ENCODE measurements at places on chromosomes 2 and 18.

- DNase-seq, result no peak
These were observed 53.9 kb upstream of the TAF1B start for GRCh38 chr2:9789371-9789770.

DNA sequence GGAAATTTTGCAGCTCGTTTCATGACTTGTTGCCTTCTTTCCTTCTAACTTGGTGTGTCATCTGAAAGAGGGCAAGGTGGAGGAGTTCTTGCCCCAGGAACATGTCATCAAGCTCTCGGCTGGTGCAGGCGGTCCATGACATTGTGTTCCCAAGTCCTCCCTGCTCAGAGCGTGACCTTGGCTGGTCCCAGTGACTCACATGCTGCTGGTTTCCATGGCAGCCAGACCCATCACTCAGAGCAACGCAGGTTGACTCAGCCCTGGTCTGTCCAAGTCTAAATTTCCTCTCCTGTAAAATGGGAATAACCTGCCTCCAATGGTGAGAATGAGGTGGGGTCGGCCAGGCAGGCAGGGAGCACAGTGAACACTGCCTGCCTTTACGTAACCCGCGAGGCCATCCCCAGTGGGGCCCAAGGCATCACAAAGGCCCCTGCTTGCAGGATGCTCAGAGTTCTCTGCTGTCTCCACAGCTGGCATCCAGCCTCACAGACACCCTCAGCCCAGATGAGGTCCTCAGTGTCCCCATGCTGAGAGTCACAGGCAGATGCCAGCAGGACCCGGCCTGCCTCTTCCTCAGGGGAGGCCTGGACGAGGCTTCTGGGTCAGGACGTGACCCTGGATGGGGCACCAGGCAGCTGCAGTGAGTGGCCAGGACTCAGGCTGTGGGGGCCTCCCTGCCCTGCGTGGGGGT lies 143.7 kb downstream of the TPO start:
- DNase-seq, result no peak

DNA sequence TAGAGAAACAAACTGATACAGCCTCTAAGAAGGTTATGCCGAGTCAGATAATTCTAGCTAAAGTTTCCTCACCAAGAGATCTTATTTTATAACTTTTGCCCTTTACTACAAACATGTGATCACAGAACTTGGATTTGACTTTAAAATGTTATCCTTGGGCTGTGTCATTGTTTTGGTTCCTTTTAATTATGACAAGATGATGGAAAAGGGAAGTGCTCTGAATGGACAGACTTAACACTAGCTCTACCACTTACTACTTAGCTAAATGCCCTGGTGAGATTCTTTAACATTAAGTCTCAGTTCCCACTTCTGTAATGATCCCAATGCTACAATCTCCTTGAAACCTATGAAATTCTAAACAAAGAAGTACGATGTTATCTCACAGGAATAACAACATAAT lies 69.9 kb downstream of the RTTN start:
- DNase-seq, result no peak

DNA sequence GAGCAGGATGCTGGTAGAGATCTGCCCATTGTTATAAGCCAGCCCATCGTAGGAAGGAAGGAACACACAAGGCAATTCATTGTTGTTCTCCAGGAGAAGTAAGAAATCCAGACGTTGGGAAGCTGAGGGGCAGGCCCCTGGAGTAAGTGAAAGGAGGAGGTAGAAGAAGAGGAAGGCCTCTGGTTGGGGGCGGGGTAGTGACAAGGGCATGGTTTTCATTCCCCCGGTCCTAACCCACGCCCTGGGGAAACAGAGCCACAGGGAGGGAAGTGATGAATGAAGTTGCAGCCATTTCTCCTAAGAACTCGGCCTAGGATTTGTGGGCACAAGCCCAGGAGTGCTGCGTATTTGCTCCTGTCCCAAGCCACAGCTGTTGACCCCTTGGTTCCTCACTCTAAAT lies 18.0 kb downstream of the LBH start:
- DNase-seq, result no peak

GRCh38 chr2:23521060-23521459 lies 136.1 kb downstream of the KLHL29 start:
- no peak for DNase-seq

DNA sequence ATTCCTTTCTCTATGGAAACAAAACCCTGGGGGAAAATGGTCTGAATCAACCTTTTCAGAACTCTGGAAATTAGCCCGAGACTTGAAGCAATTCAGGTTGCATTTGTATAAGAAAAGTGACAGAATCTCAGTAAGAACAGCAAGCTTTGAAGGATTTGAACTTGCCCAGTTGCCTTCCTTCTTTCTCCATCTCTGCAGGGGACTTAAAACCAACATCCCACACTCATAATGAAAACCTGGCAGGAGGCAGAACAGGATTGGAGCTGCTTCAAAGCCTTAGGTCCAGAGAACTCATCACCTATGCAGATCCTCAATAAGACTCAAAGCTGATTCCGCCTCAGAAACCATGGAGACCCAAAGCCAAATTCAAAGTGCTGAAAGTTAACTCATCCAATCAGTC lies 790.5 kb upstream of the ID2 start:
- no peak for DNase-seq

- DNase-seq, result no peak
These were observed 244.9 kb upstream of the CXCR4 start for GRCh38 chr2:136362676-136363390.

DNA sequence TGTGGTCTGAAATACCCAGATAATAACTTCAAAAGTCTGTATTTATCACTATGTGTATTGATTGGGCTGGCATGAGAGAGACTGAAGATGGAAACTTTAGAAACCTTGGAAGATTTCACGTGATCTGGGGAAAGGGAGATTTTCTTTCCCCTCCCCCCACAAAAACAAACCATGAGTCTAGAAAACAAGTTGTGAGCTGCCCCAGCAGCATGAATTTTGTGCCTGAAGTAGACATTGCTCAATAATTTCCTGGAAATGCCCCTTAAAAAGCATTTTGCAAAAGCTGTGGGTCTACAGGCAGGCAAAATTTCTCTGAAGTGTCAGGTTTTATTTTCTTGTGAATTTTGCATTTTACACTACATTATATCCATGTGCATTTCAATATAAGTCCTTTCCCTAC lies 101.8 kb downstream of the ETAA1 start:
- DNase-seq, result no peak

DNA sequence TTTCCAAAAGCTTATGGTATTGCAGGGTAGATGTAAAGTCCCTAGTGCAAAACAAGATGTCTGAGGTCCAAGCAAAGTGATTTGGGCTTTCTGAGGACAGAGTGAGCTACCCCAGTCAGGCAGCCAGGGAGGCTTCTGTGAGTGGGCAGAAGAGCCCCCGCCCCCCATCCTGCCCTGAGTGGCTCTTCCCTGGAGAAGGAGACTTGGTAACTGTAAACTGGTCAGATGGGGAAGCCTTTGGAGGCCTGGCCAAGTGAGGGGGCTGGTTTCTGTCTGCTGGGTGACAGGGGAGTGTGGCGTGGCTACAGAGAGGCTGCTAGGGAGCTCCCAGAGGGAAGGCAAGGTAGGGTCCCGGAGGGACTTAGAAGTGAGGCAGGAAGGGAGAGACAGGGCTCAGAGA lies 181.3 kb upstream of the HAAO start:
- no peak for DNase-seq

DNA sequence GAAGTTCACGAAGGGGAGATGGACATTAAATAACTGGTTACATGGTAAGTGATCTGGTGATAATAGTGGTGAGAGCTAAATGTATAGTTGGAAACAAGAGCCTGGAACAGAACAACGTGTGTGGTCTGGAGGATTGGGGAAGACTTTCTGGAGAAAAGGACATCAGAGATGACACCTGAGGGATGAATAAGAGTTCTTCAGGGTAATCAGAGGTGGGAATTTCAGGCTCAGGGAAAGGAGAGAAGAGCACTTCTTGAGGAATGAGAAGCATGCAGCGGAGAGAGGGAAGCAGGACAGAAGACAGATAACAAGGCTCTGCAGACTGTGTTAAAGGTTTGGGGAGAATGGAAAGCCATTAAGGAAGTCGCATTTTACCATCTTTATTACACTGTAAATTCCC lies 450.7 kb downstream of the TNS1 start:
- no peak for DNase-seq

- DNase-seq, result no peak
These were observed 55.7 kb downstream of the ARHGEF33 start for GRCh38 chr2:38945372-38945771.

DNA sequence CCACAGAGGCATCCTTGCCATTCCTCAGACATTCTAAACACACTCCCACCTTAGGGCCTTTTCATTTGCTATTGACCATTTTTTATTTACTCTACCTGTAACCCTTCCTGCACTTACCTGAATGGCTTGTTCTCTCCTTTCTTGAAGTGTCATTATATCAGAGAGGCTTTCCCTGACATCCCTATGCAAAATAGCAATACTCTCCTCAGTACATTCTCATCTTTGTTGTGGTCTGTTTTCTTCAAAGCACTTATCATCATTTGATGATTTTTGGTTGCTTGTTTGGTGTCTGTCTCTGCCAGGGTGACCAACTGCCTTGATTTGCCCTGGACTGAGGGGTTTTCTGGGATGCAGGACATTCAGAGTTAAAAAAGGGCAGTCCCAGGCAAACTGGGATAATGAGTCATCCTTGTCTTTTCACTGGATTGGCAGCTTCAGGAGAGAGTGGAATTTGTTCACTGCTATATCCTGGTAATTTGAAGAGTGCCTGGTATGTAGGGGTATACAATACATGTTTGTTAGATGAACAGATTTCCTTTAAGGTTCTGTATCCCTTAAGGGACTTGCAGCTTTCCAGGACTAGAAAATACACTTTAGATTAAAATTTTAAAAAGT lies 102.4 kb downstream of the BABAM2 start:
- no peak for DNase-seq

GRCh38 chr2:74603282-74604000 lies 44.7 kb downstream of the M1AP start:
- no peak for DNase-seq

DNA sequence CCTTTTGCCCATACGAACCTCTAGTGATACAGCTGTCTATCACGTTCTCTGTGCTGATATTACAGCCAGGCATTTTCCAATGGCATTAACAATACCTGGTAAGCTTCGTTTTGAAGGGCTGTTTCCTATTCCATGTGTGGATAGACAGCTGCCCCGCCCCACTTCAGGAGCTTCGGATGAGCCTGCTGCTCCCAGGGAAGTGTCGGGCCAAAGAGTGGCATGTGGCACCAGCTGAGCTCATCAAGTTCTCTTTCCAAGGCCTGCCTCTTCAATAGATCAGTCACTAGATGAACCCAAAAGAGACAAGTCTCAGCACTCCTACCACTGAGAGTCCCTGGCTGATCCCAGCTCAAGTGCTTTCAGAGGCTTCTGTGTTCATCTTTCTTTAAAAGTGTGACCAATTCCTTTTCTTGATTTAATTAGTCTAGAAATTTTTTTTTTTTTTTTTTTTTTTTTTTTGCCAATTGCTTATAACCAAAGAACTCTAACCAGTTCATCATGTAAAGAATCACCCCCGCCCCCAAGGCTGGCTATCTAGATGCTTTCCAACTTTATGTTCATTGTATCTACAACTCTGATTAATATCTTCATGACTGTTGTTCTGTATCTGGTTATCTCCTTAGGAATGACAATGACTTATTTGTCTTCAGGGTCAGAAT lies 46.6 kb downstream of the HDAC4 start:
- DNase-seq, result no peak

DNA sequence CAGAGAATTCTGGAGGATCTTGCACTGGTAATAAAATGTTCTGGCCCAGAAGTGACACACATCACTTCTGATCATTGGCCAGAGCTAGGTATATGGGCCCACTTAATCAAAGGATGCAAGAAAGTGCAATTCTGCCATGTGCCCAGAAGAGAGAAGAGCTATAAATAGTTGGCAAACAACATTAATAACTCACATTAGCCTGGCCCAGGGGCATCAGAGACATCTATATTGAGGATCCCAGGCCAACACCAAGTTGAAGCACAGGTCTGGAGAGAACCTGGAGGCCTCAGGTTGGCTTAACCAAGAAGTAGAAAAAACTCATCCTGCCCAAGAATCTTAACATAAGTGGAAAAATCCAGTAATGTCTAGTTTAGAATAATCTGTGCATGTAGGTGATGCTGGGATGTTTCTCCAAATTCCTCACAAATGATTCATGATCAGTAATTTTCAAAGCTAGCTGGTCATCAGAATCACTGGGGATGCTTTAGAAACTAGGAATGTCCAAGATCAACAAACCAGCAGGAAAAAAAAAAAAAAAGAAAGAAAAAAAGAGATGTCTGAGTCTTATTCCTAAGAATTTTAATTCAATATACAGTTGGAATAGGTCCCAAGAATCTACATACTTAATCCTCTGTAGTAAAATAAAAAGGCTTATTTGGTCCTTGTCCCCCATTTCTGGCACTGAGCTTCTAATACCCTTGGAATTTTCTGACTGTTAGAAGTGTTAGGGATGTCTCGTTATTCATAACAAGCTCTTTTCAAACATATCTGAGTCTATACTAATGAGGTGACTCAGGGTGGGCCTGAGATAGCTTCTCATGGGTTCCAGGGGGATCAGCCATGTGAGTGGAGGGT lies 35.0 kb upstream of the EVA1A start:
- DNase-seq, result no peak

- no peak for DNase-seq
These were observed 207.1 kb downstream of the TMX3 start for GRCh38 chr18:68507781-68508180.
